ENCODE measurements at places on chromosomes 4 and X.
A peak's percentile ranks its signal among the peaks of the same experiment; 100 is the strongest.

DNA sequence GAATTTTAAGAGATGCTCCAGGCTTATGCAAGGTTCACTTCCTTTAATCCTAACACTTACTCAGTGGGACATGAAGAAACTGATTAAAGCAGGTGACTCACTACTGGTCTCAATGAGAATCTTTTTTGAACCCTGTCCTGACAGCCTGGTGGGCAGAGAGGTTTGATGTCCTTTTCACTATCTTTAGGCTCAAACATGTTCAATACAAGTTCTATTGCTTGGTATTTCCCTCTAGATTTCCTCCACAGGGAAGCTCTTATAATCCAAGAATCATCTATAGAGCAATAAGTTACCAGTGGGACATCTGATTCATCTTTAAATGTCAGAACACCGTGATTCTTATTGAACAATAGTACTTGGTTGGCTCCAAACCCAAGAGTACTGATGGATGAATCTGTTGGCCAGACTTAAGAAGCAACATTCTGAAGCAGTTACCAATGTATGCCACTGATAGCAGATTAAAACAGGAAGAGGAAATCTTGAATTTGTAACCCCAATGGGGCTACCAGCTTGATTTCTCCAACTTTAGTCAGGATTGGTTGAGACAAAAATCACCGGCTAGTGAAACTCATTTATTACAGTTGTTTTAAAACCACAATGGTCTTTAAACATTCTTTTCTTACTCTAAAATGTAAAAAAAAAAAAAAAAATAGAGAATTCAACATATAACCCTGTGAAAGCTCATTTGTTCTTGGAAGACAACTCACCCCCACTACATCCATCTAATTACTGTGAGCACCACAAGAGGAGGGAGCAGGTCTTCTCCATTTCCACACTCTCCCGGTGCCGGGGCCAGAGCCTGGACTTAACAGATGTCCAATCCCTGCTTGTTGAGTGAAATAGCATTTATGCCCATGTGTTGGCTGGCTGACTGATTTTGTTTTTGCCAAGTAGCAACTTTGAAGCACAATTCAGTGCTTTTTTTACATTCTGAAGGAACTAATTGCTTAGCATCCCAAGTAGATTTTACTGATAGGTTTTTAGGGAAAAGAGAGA is 43.3 kb downstream of the FGFBP1 start:
- DNase-seq: no peak

DNA sequence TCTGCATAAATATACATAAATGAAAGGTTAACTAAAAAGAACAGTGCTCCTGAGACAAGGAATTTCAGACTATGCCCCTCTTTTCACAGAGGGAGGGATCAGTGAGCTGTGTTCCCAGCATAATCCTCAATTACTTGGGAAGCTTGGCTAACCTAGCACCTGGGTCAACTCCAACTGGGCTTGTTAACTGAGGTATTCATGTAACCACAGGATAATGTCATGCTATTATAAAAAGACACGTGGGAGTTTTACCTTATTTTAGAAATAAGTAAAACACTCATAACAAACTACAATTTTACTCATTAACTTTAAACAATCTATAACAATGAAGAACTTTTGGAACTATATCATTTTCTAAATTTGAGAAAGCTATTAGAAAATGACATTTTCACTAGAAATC is 48.6 kb downstream of the RPGR start:
- DNase-seq: no peak

DNA sequence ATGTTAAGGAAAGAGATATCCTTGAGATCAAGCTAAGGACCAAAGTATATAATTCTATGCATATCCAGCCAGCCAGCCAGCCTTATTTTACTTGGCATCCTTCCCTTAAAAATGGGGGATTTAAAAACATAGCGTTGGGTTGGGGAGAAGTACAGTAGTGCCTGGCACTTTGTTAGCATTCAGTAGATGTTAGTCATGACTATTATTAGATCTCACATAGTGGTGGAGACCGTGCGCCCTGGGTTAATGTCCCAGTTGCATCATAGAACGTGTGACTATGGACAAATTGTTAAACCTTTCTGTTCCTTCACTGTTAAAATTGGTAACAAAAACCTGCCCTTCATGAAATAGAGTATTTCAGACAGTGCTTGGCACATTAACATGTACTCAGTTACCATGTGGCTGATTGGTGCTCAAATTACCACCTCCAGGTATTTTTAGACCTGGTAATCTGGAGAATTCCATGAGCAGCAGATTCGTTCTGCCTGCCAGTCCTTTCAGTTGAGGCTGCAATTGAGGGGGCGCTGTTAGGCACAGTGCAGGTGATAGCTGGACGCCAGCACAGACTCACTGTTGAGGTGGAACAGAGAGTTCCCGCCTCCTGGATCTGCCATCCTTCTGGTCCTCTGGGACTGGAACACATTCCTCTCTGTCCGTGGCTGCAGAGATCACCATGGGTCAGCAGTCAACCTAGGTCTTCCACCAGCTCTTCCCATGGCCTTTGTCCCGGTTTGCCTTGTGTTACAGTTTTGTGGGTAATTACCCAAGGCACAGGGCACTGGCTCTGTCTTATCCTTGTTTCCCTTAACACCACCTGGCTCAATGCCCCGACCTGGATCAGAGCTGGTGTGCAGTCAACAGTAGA is 31.7 kb downstream of the RBBP7 start:
- DNase-seq: no peak

DNA sequence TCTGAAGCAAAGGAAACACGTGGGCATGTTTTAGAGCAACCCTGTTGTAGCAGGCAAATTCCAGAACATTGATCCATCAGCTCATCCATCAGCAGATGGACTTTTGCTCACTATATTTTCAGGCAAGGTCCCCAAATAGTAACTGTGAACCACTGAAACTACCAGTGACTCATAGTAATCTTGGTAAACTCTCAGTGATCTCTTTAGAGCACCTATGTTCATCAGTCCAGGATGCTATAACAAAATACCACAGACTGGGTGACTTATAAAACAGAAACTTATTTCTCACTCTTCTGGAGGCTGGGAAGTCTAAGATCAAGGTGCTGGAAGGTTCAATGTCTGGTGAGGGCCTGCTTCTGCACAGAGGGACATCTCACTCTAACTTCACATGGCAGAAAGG is 28.9 kb upstream of the BTC start:
- DNase-seq: no peak

DNA sequence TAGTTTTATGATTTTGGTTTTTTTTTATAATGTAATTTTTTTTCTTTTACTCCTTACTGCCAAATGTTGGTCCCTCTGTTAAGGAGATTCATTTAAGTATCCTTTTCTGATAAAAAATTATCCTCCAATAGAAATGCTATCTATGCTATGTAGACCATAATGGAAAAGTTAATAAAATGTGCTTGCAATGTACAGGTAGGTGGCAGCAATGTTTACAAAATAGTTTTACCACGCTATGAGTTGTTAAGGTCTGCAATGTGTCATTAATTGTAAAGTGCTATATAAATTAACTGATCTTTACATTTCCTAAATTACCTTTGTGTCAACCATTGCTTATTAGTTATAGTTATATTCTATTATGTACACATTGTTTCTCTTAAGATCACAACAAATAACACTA is 3.8 kb upstream of the CENPC start:
- DNase-seq: peak; percentile 40

- DNase-seq: peak; percentile 22
Observed at GRCh38 chr4:1172228-1172851, at the start of gene SPON2. Gene SPON2 (minus strand): TSS chr4:1172583.

- DNase-seq: no peak
Observed at GRCh38 chr4:11511321-11511720, 82.6 kb upstream of the HS3ST1 start.

GRCh38 chrX:71621603-71622002 is 3.3 kb upstream of the CXCR3 start:
- no peak for DNase-seq
